NCI-H526 treated with DMSO at 0.1 percent for 48 hours (cell line): ENCODE measurements at places on chromosomes 11 and 22.

DNA sequence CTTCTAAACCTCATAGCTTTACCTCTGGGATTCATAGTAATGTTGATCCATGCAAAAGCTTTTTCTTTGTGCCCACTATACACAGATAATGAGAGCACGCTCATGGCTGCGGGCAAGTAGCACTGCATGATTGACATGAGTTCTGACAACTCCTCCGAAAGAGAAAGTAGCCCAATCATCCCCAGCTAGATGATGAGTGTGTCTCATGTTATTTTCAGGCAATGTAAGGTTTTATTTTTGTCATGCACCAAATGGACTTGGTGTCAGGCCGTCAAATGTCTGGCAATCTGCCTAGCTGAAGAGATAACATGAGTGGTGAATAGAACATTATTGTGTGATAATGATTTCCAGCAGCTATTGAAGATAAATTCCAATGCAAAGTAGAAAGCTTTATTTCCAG lies 662.6 kb downstream of the NTM start:
- DNase-seq, result no peak

- no peak for DNase-seq
Observed at GRCh38 chr11:74084796-74085541, 76.1 kb upstream of the UCP3 start.

- no peak for DNase-seq
Observed at GRCh38 chr11:74634537-74634936, 42.2 kb downstream of the POLD3 start.

DNA sequence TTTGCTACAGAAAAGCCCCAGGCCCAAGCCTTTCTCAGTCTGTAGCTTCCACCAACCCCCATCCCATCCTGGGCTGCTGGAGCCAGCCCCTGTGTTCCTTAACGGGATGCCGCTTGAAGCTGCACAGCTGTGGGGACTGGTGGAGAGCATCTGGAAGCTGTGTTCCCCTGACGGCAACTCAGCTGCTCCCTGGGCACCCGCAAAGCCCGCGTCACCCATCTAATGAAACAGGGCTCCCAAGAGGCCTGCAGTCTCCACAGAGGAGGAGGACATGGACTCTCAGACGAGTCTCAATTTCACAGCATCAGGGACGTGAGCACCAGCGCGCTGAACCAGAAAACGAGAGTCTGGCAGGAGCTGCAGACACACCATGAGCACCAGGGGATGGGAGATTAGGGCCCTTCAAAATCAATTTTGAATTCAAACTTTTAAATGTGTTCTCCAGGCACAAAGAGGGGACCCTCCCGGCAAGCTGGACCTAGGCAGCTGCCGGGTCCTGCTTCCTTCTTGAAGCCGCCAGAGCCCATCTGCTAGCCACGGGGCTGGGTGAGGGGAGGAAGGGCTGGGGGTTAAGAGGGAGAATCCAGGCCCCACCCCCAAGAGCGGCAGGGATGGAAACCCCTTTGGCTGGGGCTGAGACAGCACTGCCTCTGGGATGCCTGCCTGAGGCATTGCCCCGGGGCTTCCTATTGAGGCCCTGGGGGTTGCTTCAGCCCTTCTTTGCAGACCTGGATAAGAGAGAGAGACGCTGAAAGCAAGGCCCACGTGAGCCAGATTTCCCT lies 21.0 kb downstream of the LMO1 start:
- no peak for DNase-seq

GRCh38 chr11:83070731-83071566 lies 748 bp downstream of the RAB30 start:
- DNase-seq, result no peak

DNA sequence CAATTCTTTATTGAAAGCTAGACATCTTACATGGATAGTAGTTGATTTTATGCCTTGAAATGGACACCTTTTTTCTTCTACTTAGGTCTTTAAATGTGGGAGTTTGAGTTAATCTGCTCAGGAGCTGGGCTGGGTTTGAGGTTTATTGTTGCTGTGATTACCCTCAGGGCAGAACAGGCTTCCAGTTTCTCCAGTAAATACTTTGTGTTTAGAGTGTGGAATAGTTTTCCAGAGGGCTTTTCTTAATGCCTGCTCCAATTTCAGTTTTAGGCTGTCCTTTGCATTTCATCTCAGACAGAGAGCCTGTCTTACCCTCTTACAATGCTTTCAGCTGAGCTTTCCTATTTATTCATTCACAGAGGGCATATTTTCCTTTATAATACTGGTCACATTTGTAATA lies 69.9 kb upstream of the ADORA2A start:
- no peak for DNase-seq

- no peak for DNase-seq
Observed at GRCh38 chr11:68810164-68810563, 31.6 kb downstream of the CPT1A start.

DNA sequence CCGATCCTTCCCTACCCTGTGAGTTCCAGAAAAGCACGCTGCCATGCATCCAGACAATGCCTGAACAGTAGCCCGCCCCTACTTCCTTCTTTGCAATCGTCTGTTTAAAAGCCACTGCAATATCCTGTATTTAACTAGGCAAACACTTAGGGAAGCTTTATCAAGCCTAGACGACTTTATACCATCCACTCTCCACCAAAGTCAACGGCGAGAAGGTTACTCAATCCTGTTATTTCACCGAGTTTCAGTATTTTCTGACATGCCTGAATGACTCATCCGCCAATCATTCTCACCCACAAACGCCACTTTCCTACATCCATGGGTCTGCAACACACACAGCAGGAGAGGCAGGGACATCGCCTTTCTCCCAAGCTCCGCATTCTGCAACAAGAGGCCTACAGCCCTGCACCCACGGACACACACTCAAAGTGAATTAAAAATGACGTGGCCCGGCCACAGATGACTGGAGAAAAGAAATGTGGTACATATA lies 9.3 kb downstream of the CELSR1 start:
- DNase-seq, result no peak

- no peak for DNase-seq
Observed at GRCh38 chr11:84720706-84721402, 906.3 kb downstream of the DLG2 start.

- peak; percentile 99 for DNase-seq
Observed at GRCh38 chr11:120835601-120836228, 188.2 kb upstream of the TBCEL start.

DNA sequence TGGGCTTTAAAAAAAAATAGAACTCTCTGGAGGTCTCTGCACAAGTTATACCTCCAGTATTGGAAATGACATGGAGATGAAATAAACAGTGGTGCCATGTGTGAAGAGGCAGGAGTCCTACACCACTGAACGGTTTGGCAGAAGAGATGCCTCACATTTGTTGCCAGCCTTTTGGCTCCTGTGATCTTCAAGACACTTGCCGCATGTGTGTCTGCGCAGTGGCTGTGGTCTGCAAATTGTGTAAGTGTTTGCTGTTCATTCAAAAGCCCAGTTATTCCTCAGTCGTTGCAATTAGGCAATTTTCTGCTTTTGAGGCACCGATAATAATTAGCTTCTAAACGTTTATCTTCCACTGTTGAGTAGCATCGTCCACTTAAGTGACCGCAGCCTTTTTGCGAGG lies 319.1 kb downstream of the BRD1 start:
- DNase-seq, result no peak

GRCh38 chr11:70473873-70474690 lies 75.8 kb downstream of the CTTN start:
- no peak for DNase-seq

DNA sequence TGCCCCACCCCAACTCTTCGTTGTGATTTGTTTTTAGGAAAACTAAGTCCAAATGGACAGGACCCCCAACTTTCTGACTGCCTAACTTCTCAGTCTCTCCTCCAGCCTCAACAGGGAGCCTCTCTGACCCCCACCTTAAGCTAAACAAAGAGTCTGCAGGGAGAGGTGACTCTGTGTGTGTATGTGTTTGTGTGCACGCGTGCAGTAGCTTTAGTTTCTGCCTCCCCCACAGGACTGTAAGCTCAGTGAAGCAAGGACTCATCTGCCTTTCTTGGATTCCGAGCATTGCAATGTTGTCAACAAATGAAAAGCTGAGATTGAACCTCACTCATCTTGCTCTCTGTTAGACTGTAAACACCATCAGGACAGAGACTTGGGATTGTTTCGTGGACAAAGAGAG lies 7.9 kb downstream of the SNAP29 start:
- no peak for DNase-seq

DNA sequence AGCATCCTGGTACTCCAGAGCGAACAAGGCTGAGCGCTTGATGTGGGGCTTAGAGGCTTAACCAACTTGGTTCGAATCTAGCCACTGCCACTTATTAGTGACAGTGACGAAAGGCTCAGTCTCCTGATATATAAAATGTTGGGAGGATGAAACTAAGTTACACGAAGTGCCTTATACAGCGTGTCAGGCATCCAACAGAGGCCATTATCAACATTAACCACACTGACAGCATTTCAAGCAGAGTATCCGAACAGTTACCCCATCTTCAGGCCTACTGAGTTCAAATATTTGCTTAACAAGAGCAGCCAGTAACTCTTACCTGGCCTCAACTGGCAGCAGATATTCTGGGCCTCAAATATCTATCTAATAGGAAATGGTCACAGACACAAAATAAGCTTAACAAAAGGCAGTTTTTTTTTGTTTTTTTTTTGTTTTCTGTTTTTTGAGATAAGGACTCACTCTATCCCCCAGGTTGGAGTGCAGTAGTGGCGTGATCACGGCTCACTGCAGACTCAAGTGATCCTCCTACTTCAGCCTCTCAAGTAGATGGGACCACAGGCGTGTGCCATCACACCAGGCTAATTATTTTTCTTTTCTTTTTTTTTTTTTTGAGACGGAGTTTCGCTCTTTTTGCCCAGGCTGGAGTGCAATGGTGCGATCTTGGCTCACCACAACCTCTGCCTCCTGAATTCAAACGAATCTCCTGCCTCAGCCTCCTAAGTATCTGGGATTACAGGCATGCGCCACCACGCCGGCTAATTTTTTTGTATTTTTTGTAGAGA lies 2.9 kb downstream of the SERPIND1 start:
- DNase-seq, result no peak

DNA sequence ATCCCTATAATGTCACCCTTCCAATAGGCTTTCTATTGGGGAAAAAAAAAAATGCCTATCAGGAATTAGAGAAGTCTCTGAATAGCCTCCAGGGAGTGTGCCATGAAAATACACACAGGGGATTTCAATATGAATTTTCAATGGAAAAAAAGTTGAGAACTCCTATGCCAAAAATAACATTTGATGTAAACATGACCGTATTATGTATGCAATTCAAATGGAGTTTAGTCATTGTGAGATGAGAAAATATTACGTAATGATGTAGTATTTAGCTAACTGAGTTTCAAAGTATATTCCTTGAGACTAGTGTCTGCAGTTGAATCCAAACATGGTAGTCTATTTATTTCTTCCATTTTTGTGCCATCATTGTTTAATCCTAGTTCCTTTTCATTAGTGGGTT lies 182.3 kb downstream of the BLID start:
- no peak for DNase-seq

GRCh38 chr22:28674121-28674563 lies 5.5 kb downstream of the TTC28 start:
- DNase-seq, result no peak

DNA sequence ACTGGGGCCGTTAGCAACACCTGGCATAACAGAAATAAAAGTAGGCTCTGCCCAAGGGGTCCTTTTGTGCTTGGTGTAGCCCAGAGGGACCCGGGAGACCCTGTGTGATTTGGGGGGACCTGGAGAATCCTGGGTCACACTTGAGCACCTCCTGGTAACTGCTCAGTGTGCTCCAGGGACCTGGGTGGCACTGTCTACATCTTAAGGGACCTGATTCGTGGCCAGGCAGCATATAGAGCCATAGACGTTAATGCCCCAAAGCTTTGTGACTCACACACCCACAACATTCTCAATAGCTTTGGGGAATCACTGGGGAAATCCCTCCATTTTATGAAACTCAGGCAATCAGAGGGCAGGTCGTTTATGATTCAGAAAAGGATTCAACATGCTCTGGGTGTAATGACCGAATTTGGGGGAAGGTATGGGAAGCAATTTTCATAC lies 3.6 kb upstream of the IGF2 start:
- no peak for DNase-seq

GRCh38 chr11:96758957-96759356 lies 369.1 kb downstream of the JRKL start:
- no peak for DNase-seq

DNA sequence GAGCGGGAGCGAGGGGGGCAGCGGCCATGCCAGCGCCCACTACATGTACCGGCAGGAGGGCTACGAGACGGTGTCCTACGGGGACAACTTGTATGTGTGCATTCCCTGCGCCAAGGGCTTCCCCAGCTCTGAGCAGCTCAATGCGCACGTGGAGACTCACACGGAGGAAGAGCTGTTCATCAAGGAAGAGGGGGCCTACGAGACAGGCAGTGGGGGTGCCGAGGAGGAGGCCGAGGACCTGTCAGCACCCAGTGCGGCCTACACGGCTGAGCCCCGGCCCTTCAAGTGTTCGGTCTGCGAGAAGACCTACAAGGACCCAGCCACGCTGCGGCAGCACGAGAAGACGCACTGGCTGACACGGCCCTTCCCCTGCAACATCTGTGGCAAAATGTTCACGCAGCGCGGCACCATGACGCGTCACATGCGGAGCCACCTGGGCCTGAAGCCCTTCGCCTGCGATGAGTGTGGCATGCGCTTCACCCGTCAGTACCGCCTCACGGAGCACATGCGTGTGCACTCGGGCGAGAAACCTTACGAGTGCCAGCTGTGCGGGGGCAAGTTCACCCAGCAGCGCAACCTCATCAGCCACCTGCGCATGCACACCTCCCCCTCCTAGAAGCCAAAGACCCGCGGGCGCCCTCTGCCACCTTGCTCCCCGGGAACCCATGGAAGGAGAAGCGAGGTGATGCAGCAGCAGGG lies 20.9 kb upstream of the TMEM191C start:
- no peak for DNase-seq

GRCh38 chr11:28490773-28491382 lies 382.7 kb downstream of the METTL15 start:
- no peak for DNase-seq

GRCh38 chr11:76551400-76551799 lies 106.6 kb downstream of the EMSY start:
- DNase-seq, result no peak

DNA sequence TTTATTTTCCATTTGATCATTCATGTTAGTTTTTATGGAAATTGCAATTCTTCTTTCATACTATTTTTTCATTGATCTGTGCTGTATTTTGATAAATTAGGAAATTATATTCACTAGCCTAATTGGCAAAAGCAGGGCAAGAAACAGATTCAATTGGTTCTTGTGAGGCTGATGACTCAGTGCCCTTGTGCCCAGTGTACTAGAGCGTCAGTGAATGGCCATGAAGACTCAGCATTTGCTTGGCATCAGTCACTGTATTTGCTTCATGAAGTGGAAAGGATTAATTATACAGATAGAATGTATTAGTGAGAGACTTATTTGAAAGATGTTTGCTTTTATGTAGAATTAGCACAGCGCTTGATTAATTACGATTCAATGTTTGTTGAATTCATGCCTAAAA lies 31.8 kb downstream of the MRGPRX1 start:
- DNase-seq, result no peak

DNA sequence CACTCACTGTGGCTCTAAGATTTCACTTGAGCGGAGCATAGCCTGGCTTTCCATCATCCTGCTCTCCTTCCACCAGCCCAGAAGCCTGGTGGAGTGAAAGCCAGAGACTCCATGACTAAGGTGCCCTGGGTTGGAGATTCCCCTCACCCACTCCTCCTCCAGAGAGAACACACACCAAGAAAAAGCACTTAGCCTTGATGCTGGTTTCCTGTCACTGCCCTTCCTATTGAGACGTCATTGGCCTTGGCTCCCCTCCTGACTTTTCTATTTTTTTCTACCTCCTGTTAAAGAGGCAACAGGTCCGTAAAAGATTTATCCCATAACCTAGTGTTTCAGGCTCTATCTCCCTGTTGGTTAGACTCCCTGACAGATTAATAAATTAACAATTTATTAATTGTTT lies 38.5 kb upstream of the APLNR start:
- no peak for DNase-seq

GRCh38 chr11:39239553-39239952 lies 2219.9 kb downstream of the LRRC4C start:
- DNase-seq, result no peak
